ENCODE measurements at places on chromosomes 2 and 18.

DNA sequence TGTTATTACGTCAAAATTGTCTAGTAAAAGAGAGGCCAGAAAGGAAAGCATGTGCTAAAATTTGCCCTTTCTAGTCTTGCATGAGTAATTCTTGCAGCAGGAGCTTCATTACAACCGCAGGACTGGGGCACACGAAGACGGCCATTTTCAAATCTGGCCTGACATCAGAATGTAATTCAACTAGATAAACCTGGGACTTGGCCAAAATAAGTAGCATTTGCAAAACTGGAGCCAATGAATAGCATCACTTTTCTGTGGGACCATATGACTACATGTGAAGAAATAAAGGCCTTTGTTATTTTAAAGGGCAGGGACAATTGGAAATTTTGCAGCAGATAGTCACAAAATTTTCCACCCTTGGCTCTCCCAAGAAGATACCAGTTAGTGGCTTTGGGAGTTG is 3.0 kb upstream of the FZD7 start:
- no peak for DNase-seq

DNA sequence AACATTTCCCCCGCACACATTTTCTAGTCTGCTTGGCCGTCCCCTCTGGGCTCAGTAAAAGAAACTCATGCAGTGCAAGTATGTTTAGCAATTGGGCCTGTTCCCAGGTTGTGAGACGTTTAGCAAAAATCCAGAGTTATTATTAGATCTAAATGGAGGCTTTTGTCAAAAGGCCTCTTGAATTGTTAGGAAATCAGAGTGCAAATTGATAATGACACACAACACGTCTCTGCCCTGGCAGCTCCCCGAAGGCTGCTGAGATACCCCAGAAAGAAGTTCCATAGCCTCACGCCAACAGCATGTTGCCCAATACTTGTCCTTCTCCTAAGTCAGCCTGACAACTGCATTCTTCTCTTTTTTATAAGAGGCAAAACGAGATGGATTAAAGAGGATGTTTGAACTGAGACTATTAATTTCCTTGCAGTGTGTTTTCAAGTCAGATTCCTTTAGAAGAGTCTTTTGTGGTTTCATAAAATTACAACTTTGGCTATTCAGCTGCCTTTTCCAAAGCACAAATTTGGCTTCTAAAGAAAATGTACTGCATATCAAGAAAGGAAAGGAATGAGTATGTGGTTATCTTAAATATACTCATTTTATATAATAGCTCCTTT is 202.2 kb downstream of the TRIB2 start:
- DNase-seq, result peak; percentile 10

- peak; percentile 72 for DNase-seq
These were observed 229.9 kb downstream of the AGPS start for GRCh38 chr2:177622521-177622920.

- peak; percentile 66 for DNase-seq
These were observed 24.2 kb downstream of the ITGB1BP1 start for GRCh38 chr2:9398881-9399780.

- no peak for DNase-seq
These were observed 410.5 kb upstream of the MEIS1 start for GRCh38 chr2:66024391-66024790.

GRCh38 chr2:233974530-233975071 is 57.4 kb downstream of the TRPM8 start:
- DNase-seq, result peak; percentile 17

- no peak for DNase-seq
These were observed 125.0 kb downstream of the SETBP1 start for GRCh38 chr18:44805643-44806042.

- no peak for DNase-seq
These were observed 107.0 kb upstream of the ATP8B1 start for GRCh38 chr18:57910134-57910533.

GRCh38 chr18:61856678-61857077 is 36.1 kb downstream of the RNF152 start:
- no peak for DNase-seq

GRCh38 chr2:8584174-8585066 is 97.4 kb upstream of the ID2 start:
- DNase-seq, result no peak

DNA sequence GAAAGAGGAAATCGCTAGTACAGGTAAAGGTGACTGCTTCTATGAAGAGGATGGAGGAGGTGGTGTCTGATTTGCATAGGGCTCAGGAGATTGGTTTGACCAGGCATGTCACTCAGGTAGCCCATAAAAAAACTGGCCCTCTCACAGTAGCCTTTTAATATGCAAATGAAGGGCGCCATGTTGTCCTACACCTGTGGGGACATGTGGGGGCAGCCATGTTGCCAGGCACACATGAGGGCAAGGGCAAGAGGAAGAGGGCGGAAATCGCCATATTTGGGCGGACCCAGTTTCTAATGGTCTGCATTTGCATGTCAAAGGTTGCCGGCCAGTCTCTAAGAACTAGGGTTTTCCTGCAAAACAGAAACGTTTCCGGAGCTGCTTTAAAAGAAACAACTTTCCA is 1330.6 kb downstream of the DSC3 start:
- DNase-seq, result no peak

- no peak for DNase-seq
These were observed 79.2 kb downstream of the ASB1 start for GRCh38 chr2:238505892-238506280.

GRCh38 chr2:105887256-105887655 is 142.5 kb downstream of the NCK2 start:
- no peak for DNase-seq

All from pons (tissue), 1 donor.